HCT116 (cell line): ENCODE measurements at places on chromosomes 5 and 9.

DNA sequence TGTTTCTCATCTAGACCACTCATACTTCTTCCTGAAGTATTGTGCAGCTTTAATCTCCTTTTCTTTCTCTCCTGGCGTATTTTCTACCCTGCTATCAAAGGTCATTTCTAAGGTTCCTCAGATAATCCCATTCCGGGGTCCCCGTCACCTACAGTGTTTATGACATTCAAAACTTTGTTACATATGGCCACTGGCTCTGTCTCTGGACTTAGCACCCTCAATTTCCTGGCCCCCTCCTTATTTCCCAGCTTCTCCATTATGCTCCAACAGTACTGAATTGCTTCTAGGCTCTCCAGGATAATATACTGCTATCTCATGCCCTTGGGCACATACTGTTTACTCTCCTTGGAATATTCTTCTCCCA is 31.2 kb downstream of the RFK start:
- DNase-seq, result no peak

- DNase-seq, result no peak
These were observed 401.3 kb downstream of the ENC1 start for GRCh38 chr5:74239261-74239660.

DNA sequence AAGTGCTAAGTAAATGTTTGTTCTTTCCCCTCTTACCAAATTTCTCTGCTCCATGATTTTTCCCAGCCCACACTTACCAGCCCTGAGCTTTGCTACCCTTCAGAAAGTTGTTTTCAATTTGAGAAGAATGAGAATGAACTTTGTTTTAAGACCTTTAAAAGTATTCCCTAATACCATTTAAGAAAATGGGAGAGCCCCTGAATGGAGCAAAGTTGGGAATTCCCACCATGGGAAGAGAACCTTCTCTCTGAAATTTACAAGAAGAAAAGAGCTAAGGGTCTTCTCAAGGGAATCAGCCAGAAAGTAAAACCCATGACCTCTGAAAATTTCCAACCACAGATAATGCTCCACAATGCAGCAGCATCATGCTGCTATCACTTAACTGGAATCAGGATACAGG is 17.7 kb downstream of the ZNF366 start:
- DNase-seq, result no peak

DNA sequence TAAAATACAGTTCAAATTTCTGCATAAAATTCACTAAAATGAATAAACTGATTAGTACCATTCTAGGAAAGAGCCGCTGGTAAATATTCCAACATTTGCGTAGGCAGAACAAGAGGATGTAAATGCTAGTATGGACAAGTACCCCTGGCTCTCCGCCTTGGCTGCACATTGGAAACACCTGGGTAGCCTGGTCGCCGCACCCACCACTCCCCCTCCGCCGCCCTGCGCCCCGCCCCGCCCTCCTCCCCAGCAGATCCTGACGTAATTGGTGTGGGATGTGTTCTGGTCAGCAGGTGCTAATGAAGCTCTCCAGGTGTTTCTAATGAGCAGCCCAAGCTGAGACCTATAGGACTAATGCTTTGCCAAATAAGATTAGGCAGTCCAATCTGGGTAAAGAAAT is 225.7 kb downstream of the FRMD3 start:
- no peak for DNase-seq

DNA sequence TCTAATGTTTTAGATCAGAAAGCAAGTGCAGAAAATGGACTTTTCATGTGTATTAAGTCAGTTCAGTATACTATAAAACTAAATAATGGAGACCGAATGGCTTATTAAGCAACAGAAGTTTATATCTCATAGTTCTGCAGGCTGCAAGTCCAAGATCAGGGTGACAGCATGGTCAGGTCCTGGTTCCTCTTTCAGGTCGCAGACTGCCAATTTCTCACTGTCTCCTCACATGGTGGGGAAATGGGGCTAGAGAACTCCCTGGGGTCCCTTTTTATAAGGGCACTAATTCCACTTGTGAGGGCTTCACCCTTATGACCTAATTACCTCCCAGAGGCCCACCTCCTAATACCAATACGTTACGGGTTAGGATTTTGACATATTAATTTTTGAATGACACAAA is 48.7 kb downstream of the RICTOR start:
- DNase-seq, result no peak

DNA sequence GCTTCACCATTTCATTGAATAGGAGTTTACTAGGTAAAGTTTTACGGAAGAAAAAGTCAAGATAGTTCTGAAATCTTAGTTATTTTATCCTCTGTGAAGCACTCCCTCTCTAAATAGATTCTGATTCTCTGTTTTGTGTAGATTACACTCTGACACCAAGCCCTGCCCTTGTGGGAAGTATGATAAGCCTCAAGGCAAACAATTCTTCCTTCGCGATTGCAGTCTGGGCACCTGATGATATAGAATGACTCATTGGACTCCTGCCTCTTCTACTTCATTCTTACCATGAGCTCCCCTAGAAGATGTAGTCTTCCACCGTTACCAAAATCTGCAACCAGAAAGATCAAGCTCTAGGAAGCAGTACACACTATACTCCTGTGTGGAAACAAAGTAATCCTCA is 626.9 kb upstream of the PTGER4 start:
- DNase-seq, result no peak

GRCh38 chr5:138028971-138029365 is 3.9 kb downstream of the FAM13B start:
- no peak for DNase-seq

DNA sequence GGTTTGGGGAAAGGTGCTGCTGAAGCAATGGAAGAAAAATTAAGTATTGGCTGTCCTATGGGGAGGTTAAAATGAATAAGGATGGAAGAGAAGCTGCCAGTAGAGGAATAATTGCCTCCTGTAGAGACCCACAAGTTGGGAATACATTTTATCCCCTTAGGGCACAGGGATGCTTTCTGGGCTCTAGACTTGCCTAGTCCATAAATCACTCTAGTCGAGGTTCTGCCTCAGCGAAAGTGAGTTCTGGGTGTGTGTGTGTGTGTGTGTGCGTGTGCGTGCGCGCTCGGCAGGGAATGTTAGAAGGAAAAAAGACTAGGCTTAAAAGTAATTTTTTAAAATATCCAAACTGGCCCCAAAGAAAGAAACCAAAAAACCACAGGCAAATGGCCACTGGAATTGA is 291.6 kb downstream of the DOCK8 start:
- no peak for DNase-seq

GRCh38 chr9:974031-974995 is 2.1 kb upstream of the DMRT3 start:
- no peak for DNase-seq
